ENCODE measurements at places on chromosomes 11 and 22.

- no peak for DNase-seq
Observed at GRCh38 chr11:125504580-125504979, 8.5 kb upstream of the FEZ1 start.

GRCh38 chr11:39209981-39210380 is 2249.5 kb downstream of the LRRC4C start:
- DNase-seq: no peak

GRCh38 chr11:95650276-95650675 is 139.3 kb downstream of the FAM76B start:
- DNase-seq: no peak

DNA sequence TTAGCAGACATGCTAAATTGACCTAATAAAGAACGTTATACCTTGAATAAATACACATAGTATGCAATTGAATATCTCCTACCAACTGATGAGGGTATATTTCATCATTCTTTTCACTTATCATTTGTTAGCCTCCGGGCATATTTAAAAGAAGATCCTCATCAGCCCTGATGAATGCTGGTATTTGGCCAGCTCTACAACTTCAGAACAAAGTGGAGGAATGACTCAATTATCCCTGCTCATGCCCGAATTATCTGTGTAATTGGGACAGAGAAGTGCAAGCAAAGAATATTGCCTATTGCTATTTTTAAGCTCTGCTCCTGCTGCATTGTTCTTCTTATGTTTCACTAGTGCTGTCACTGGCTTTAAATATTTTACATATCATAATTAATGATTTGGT is 622.1 kb downstream of the METTL15 start:
- no peak for DNase-seq

- DNase-seq: no peak
Observed at GRCh38 chr11:636511-637332, at the start of gene DRD4. TSS of gene DRD4 (plus strand) at chr11:637269. CDS start at chr11:637305, 36 bp downstream.

- DNase-seq: no peak
Observed at GRCh38 chr11:58192229-58192628, 3.4 kb downstream of the OR9Q2 start.

DNA sequence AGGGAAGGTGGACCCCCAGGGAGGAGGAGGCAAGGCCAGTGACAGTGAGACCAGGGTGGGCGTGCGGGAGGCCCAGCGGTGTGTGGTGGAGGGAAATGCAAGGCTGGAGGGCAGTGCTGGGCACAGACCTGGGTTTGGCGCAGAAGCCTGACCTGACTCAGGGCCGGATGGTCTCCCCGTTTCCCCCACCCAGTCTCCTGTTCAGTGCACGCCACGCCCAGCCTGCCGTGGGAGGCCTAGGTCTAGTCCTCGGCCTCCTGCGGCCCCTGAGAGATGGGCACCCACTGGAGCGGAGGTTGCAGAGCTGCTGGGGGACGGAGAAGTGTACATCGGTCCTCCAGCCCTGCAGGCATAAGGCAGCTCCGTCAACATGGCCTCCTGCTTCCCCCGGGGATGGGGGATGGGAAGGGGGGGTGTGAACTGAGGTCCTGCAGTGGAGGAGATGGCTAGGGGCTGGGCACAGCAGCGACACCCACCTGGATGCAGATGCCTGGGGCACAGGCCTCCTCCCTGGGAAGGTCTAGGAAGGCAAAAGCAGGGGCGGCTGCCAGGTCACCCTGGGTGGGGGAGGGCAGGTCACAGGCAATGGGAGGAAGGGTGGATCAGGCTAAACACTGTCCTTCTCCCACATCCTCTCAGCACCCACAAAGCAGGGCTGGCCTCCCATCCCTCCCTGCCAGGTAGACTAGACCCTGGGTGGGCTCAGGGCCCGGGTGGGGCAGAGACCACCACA is 15.9 kb downstream of the IL17REL start:
- DNase-seq: no peak

- DNase-seq: no peak
Observed at GRCh38 chr22:50684501-50684900, 11.9 kb downstream of the SHANK3 start.

DNA sequence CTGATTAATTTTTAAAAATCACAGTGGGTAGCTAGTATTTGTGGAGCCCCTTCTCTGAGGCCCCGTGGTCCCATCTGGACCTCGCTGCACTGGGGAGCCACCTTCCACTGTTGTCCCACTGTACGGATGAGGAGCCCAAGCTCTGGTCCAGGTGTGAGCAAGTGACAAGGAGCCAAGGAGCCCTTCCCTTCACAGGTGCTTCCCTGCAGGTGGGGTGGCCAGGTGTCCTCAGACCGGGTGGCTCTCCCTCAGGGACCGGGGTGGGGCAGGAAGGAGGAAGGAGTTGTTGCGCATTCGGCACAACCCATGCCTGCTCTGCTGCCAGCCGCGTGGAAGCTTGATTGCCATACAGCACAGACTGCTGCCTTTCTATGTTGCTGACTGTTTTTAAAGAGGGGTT is 10.4 kb upstream of the SEPTIN5 start:
- DNase-seq: no peak

- DNase-seq: no peak
Observed at GRCh38 chr11:44950625-44951476, at the start of gene TP53I11. TSS of gene TP53I11 (minus strand) at chr11:44950883. CDS start at chr11:44938335, 12,548 bp downstream.
